SK-MEL-5 (cell line): ENCODE measurements at places on chromosomes 4 and X.
A peak's percentile ranks its signal among the peaks of the same experiment; 100 is the strongest.

DNA sequence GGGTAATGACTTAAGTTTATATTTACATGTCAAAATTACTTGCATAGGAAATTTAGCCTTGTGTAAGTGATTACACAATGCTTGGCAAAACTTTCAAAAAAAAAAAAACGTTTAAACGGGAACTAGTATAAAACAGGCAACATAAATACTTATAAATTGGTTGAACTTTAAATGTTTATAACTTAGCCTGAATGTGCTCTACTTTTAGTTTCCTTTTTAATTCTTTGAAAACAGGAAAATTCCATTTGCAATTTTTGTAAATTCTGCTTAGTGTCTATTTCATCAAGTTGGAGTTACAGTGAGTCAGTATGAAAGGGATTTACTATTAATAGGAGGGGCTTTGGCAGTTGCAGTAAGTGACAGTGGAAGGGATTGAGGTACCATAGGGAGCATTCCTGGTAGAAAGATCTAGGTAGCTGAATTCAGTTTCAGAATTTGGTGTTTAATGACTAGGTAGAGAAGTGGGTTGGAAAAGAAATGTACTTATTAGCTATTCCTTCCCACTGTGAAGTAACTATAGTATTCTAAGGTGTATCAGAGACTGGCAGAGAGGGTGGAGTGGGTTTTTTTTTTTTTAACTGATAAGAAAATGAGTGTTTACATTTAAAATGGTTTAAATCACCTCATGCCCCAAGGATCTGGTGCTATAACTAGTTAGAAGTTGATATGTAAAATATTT lies 2.8 kb downstream of the STAG2 start:
- DNase-seq: no peak

DNA sequence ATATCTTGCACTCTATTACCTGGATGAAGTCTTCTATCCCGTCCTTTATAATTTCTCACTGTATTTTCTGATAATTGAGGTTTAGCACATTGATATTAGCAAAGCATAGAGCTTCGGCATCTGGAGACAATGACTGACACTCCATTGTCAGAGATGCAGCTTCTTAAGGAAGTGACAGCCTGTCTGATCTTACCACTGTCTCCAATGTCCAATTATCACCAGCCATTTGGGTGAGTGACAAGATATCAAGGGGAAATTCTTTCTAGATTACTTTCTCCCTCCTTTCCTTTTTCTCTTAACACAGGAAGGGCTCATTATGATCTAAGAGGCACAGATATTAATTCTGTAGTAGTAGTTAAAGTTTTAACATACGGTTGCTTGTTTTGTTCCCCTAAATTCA lies 86.4 kb downstream of the LDB2 start:
- DNase-seq: no peak

GRCh38 chrX:119755981-119756533 lies 2.3 kb upstream of the SOWAHD start:
- DNase-seq: no peak

DNA sequence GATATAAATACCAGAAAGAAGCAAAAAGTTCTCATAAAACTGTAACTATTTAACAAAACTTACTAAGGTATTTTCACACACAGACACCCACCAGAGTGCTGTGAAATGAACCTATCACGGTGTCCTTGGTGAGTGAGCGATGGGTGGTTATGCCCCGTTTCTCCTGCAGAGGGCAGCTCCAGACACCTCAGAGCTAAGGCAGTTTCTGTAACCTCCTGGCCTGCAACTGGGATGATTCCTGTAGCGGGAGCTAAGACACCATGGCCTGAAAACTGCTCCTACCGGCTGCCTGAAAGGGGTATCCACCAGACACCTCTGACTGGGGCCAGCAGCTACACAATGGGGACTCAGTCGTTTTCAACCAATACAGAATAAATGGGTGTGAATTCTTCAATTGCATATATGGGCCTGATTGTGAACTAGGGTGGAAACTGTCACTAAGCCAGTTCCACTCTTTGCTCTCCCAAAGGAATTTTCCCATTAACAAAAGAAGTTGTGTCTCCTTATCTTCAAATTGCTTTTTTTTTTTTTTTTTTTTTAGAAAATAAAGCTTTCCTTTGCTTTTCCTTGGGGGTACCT lies 2375.8 kb upstream of the TENM3 start:
- peak; percentile 90 for DNase-seq

DNA sequence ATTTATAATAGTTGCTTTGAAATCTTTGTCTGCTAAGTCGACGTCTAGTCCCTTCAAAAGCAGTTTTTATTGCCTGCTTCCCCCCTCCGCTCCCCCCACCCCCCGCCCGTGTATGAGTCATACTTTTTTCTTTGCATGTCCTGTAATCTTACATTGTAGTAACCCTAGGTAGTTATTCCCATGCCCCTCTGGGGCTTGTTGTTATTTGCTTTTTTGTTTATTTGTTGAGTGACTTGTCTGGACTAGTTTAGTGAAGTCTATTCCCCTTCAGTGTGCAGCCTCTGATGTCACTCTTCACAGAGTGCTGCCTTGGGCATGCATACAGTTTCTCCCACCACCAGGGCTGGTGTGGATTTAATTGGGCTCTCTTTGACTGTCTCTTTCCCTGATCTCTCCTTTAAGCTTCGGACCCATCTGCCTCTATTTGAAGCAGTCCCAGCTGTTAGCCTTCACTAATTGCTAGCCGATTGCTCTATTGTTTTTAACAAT lies 86.2 kb downstream of the PPEF1 start:
- peak; percentile 43 for DNase-seq

GRCh38 chr4:26857278-26858034 lies 3.2 kb upstream of the STIM2 start:
- DNase-seq: peak; percentile 71

DNA sequence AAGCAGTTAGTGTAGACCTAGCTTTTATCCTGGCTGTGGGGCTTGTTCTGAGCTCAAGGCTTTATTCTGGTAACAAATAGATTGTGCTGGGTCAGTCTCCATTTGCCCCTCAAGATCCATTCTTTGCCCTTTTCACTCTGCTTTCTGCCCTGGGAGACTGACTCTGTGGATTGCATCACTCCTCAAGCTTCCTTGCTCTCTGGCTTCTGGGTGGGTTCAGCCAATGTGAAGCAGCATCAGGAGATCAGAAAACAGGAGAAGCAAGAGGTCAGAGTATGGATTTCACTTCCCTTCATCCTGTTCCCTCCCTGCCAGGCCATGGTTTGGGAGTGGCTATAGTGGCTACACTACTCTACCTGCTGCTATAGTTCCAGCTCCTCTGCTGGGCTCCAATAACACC lies 184.1 kb upstream of the NDP start:
- DNase-seq: no peak

DNA sequence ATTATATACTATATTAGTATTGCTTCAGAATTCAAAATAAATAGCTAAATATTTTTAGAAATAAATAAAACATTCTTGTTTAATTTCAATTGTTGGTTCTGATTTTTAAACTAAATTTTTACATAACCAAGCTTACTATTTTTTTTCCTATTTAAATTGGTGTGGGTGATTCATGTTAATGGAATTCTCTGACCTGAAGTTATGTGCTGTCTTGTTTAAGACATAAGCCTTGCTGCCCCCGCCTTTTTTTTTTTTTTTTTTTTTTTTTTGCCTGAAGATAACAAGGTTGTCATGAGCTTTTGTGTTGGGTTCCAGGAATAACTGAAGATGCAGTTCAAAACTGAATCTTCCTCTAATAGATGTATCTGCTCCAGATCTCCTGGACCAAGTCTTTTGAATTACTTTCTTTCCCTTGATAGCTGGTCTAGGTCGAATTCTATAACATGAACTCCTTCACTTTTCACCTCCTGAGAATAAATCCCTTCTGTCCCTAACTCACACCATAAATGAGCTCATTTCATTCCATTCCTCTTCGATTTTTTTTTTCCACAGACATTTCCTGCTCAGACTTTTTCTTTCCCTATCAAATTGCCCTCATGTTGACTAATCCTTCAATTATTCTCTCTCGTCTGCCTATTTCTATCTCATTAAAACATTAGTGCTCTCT lies 261.5 kb upstream of the FTHL17 start:
- no peak for DNase-seq

DNA sequence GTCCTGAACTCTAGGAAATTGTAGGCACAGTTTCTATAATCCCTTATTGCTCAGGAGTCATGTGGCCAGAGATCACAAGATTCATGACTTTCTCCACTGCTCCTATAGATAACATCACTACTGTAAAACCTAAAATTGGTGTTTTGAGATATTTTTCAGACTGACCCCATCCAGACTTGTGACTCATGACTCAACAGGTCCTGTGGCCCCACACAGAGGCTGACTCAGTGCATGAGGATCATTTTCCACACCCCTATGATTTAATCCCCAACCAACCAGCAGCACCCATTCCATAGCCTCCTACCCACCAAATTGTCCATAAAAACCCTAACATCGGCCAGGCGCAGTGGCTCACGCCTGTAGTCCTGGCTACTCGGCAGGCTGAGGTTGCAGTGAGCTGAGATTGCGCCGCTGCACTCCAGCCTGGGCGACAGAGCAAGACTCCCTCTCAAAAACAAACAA lies 13.2 kb upstream of the XIAP start:
- peak; percentile 54 for DNase-seq

DNA sequence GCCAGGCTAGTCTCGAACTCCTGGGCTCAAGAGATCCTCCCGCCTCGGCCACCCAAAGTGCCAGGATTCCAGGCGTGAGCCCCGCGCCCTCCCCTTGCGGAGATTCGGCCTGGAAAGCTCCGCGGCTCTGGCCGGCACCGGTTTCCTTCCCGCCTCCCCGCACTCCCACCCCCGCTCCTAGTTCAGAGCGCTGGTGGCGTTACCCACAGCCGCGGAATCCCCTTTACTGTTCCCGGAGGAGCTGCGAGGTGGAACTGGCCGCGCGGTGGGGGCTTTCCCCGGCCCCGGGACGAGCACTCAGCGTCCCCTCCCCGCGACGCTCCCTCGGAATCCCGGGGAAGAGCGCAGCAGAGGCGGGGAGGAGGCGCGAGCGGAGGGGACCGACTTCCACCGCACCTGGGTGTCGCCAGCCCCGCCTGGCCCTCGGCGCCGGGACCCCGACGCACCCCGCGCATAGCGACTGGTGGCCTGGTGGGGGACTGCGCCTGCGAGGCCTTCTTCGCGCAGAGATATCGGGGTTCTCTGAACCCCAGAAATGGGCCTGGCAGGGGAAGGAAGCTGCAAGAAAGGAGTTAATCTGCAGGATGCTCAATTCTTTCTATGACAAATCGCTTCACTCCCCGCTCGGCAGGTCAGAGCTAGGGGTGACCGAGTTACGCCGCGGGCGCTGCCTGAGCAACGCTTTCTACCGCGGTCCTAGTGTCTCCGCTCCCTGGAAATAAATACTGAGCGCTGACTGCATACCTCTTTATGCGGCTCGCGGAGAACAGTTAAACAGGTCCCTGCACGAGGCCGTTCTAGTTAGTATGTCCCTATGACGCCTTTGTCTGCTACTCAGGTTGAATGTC lies 14.6 kb upstream of the SLC25A4 start:
- no peak for DNase-seq

GRCh38 chrX:93591398-93591797 lies 82.0 kb downstream of the NAP1L3 start:
- peak; percentile 72 for DNase-seq

DNA sequence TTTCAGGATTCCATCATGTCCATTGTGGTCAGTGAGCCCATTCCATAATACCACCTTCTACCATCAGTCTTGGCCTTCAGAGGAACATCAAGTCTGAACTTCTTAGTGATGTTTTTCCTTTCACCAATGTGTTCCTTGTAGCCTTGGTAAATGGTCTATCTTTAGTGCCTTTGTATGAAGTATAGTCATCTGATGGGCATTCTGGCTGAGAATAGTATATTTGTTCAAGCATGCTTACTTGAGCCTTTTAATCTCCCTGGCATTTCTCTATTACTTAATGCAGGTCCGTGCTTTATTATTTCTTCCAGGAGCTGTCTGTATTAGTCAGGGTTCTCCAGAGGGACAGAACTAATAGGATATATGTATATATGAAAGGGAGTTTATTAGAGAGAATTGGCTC lies 99.7 kb downstream of the TLL1 start:
- DNase-seq: no peak

GRCh38 chr4:7359400-7360062 lies 75.2 kb downstream of the PSAPL1 start:
- DNase-seq: no peak

DNA sequence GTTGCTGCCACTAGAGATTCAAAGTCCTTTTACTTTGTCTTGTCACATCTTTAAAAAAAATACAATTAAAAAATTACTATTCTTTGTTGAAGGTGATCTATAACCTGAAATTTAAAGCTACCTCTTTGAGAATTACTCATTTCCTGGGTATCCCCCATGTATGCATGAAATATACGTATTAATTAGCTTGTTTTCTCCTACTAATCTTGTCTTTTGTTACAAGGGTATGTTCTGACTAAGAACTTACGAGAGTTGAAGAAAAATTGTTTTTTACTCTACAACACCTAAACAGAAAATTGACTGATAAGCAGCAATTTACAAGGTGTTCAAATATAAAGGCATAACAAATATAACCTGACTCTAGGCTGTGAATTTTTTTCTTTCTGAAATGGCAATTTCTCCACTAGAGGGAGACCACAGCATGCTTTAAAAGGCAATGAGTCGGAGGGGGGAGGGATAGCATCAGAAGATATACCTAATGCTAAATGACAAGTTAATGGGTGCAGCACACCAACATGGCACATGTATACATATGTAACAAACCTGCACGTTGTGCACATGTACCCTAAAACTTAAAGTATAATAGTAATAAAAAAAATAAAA lies 249.6 kb downstream of the OPHN1 start:
- peak; percentile 64 for DNase-seq

DNA sequence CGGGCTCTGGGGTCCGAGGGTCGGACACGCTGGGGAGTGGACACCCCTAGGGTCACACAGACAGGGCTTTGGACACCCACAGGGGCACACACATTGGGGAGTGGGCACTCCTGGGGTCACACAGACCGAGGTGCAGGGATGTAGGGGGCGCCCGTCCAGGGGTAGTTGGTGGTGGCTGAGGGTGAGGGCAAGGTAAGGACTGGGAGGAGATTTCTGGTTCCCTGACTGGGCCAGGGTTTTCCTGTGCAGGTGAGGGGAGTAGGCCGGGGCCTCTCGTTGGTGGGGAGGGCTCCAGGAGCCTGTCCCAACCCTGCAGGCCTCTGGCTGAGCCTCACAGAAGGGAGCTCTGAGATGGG lies 21.9 kb upstream of the WDR45 start:
- DNase-seq: no peak
